ENCODE measurements at places on chromosomes 3 and 15.

DNA sequence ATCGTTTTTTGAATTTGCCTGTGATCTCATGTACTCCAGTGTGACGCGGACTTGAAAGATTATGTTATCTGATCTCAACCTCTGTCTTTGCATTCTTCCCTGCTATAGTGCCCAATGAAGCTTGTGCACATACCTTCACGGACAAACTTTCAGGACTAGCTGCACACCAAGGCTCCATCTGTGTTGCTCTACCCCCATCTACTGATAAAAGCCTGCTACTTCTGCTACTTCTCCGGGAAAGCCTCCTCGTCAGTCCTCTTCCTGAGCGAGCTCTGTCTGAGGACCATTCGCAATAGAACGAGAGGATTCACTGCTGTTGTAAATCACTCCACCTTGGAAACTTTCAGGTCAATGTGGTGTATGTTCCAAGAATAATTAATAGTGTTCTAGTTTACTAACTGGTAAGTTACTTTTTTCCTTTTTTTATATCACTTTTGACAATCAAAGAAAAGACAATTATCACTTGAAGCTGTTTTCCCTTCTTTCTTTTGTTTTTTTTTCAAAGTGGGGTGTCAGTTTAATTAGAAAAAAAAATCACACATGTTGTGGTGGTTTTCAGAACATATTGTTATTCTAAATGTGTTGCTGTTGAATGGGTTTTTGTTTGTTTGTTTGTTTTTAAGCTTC, 217.6 kb downstream of the ARRDC4 start:
- peak; percentile 2 for DNase-seq

DNA sequence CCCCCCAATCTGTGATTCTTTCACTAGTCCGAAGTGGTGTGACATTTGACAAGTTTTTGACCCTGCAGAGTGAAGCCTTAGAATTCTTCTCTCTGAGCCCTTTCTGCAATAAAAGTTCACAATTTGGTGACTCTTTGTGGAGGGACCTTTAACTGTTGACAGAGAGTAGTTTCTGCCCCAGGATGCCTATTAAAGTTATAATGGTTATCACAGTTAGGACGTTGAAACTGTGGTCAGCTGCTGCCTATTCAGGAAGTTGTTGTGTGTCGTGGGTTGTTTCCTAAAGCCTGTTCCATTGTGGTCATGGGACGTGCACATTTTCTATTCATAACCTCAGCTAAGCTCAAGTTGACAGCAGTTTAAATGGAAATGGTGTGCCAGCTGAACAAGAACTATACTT, 274.5 kb downstream of the NEK10 start:
- peak; percentile 61 for DNase-seq

DNA sequence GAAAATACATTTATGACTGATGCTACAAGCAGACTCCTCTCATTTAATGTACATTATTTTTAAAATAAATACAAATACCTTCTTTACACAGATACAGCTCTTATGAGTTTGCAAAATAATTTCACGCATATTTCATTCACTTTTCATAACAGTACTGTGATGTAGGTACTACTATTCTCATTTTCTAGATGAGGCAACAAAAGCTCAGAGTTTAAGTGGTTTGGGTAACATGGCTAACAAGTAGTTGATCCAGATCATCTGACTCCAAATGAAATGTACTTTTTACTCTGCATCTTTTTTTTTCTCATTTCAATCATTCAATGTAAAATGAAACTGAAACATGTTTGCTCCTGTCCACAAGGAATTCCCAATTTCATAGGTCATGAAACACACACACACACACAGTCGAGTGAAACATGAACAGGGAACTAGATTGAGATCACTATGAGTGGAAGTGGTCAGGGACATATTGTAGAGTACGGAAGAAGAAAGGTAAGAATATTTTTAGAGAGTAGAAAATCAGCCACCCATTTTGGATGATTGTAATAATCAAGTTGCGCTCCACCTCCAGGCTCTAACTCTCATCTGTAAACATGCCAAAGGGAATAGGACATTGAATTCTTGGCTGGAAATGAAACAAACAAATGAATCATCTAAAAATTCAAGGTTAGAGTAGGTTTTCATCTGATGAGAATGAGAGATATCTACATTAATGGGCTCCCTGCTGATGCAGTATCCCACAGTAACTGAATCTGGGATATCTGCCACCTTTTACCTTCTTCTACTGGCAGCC, 92.4 kb downstream of the CLDN1 start:
- DNase-seq: peak; percentile 42

DNA sequence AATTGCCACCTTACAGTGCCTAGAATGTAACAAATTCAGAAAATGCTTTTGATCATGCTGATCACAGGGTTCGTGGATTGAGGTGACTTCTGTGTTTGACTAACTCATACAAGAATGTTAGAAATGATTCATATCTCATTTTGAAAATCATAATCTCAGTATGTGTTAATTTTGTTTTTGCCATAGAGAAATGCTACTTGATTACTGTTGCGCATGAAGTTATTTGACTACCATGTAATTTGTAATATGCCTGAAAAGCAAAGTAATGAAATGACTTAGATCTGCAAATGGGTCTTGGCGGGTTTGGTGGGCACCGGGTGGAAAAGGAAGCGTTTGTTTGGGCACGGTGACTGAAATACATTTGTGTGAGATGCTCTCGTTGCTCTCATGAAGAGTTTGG, 173.6 kb upstream of the BHLHE40 start:
- no peak for DNase-seq

DNA sequence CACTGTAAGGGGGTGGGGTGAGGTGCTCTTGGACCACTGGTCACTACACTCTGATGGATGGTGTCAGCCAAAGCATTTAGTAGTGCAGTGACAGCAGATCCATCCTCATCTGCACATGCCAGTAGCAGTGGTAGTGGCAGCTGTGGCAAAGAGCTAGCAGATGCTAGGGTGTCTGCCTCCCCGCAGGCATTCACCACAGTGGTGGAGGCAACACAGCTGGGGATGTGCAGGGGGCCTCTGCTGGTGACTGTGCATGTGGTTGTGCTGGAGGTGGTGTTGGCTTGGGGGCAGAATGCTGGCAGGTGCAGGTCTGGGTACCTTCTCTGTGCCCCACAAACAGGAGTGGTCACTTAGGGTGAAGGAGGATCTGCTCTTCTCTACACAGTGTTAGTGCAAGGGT, 19.4 kb upstream of the DCUN1D1 start:
- DNase-seq: no peak

DNA sequence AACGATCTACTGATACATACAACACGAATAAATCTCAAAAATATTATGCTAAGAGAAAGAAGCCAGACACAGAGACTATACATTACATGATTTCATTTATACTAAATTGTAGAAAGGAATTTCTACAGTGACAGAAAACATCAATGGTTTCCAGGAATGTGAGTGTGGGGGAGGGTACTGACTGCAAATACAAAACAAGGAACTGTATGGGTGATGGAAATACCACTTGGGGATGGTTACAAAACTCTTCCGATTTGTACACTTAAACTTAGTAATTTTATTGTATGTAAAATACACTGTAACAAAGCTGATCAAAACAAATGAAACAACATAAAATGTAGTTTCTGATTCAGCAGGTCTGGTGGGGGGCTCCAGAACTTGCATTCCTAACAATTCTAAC, 45.8 kb upstream of the IP6K2 start:
- no peak for DNase-seq

DNA sequence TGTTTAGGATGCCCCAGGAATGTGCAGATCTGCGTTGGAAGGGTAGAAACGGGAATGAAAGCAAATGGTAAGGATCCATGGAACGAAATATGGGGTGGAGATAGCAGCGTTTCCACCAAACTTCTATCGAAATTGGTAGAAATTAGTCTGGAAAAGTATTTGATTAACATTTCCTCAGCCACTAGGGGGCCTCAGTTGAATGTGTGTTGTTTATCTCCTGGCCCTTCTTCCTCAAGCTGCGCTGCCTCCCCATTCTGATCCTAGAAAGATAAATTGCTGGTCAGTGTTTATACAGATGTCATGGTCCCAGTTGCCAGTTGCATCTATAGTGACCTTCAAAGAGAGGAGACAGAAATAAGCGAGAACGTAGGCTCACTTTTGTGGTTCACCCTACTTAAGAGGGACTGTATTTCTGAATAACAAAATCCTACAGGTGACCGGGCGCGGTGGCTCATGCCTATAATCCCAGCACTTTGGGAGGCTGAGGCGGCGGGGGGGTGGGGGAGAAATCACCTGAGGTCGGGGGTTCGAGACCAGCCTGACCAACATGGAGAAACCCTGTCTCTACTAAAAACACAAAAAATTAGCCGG, 457.1 kb downstream of the SQOR start:
- DNase-seq: peak; percentile 65

DNA sequence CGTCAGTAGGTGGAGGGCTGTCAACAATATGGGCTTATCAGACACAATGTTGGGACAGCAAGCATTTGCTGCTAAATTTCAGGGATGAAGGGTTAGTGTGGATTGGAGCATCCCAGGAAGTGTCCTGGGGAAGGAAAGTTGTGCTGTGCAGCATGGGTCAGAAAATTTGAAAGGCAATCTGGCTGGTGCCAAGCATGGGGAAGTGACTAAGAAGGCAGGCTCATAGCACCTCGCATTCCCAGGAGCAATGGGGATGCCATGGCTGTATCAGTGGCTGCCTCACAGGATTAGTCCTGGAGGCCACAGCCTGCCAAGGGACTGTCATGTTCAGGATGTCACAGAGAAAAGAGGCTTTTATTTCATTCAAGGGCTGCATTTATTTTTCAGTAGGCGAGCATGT, 322.4 kb upstream of the TRIM42 start:
- no peak for DNase-seq

GRCh38 chr3:71121429-71122167, 461.9 kb downstream of the FOXP1 start:
- no peak for DNase-seq

- DNase-seq: no peak
These were observed 136.6 kb upstream of the RARB start for GRCh38 chr3:25291481-25291905.

DNA sequence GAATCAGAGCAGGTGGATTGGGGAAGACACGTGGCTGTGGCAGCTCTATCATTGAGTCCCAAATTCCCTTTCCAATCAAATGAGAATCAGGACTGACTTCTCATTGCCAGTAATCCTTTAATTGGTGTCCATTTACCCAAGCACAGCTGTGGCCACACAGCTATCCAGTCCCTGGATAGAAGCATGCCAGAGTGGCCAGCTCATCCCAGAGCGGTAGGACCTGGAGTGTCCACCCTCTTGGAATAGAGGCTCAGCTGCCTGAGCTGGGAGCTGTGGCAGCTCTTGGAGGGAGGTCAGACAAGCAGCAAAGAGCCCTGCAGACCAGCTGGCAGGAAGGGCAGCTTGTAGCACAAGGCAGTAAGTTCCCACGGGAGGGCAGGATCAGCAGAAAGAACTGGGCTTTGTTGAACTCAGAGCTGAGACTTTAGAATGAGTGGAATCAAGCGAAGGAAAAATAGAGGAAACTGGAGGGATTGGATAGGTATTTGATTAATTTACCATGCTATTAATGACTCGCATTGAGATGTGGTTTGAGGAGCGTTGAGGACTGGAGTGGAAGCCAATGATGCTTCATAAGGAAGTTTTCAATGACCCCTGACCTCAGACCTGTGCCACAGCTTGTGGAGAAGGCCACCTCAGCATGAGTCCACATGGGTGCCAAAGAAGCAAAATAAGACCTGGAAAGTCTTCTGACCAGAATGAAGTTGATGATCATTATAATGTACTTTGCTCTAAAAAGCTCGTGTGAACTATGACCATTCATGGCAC, 6.9 kb upstream of the ALPK3 start:
- DNase-seq: no peak

DNA sequence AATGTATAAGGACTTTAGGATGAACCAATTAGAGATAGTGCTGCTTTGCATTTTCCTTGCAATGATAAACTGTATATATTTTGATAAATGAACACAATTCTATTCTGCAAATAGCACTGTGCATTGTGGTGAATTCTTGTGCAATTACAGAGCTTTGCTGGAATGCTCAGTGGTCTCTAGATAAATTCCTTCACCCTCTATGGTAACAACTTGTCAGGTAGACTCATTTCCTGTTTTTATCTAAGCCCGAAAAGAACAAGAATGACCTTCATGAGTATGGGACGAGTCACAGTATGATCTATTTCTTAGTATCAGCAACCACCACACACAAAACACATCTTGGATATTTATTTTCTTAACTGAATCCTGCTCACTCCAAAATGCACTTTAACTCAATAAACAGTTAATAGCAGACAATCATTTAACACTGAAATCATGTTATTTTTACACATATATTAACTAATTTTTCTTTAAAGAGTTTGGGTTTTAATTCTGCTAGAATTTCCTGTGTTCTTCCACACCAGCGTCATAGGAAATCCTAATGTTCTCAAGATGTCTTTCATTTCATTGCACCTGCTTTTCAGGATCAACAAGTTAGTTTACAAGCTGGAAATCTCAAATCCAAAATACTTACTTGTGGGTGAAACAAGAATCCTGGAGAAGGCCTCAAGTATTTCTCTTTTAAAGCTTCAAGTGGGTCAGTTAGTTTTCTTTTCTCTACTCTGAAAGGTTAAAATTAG, 551.2 kb downstream of the MECOM start:
- DNase-seq: peak; percentile 95

- DNase-seq: peak; percentile 53
These were observed 84.6 kb downstream of the PEAK1 start for GRCh38 chr15:77335298-77335697.

GRCh38 chr15:45631776-45632175, 3.1 kb upstream of the SQOR start:
- no peak for DNase-seq

GRCh38 chr3:41321642-41321980, 122.3 kb downstream of the CTNNB1 start:
- no peak for DNase-seq

GRCh38 chr3:16808393-16809107, 76.2 kb upstream of the PLCL2 start:
- no peak for DNase-seq

GRCh38 chr3:129603561-129603942, 2.9 kb downstream of the PLXND1 start:
- no peak for DNase-seq

DNA sequence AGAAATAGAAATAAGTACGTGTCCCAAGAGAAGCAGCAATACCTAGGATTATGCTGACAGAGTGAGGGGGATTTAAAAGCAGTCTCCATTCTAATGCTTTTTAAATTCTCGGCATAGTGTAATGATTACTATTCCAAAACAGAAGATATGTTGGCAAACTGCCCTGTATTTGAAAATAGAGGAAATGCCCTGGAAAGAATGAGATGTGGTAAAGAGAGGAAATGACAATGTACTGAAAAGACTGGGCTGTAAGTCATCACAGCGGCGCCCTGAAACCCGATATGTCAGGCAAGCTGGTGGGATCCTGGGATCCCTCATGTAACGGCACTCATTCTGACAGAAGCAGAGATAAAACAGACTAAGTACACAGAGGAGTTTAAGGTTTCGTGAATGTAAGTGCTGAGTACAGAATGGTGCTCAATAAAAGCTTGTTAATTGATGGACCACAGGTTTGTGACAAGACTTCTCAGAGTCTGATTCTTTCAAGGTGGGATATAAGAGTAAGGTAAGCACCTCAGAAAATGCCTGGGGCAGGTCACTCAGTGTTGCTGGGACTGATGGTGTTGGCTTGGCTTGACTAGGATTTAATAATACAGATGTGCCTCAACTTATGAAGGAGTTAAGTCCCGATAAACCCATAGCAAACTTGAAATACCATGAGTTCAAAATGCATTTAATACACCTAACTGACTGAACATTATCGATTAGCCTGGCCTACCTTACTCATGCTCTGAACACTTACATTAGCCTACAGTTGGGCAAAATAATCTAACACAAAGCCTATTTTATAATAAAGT, 91.4 kb downstream of the NFKBIZ start:
- DNase-seq: peak; percentile 91
